BJ (cell line): ENCODE measurements at places on chromosomes 6 and 20.

DNA sequence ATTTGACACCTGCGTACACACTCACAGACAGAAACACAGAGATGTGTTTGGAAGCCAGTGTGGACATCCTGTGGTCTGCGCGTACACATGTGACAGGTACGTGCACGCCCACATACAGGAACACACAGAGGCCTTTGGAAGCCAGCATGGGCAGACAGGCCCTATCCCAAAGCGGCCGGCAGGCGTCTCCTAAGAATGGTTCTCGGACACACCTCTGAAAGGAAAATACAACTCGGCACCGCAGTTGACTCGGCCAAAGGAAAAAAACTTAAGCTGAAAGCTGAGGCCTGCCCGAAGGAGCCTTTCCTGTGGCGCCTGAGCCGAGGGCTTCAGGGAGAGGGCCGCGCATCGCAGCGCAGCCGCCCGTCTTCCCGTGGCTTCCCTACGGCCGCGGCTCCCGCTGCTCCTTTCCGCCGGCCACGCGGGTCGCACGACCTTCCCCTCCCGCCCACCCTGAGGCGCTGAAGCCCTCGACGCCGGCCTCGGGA is 1.4 kb upstream of the CEP43 start:
- peak; percentile 21 for DNase-seq

GRCh38 chr20:41293269-41294037 is 24.1 kb downstream of the ZHX3 start:
- DNase-seq: no peak

- peak; percentile 46 for DNase-seq
Measured at GRCh38 chr6:134161041-134161440, 108.6 kb upstream of the SLC2A12 start.

GRCh38 chr6:168116975-168117899 is 38.2 kb upstream of the FRMD1 start:
- DNase-seq: no peak

GRCh38 chr6:43092635-43093034 is 16.5 kb downstream of the PTK7 start:
- no peak for DNase-seq

GRCh38 chr6:143652841-143653331 is 24.9 kb upstream of the PHACTR2 start:
- DNase-seq: no peak

GRCh38 chr6:78896227-78896626 is 28.9 kb downstream of the IRAK1BP1 start:
- DNase-seq: no peak

GRCh38 chr6:99736302-99736701 is 129.7 kb downstream of the PRDM13 start:
- DNase-seq: no peak

DNA sequence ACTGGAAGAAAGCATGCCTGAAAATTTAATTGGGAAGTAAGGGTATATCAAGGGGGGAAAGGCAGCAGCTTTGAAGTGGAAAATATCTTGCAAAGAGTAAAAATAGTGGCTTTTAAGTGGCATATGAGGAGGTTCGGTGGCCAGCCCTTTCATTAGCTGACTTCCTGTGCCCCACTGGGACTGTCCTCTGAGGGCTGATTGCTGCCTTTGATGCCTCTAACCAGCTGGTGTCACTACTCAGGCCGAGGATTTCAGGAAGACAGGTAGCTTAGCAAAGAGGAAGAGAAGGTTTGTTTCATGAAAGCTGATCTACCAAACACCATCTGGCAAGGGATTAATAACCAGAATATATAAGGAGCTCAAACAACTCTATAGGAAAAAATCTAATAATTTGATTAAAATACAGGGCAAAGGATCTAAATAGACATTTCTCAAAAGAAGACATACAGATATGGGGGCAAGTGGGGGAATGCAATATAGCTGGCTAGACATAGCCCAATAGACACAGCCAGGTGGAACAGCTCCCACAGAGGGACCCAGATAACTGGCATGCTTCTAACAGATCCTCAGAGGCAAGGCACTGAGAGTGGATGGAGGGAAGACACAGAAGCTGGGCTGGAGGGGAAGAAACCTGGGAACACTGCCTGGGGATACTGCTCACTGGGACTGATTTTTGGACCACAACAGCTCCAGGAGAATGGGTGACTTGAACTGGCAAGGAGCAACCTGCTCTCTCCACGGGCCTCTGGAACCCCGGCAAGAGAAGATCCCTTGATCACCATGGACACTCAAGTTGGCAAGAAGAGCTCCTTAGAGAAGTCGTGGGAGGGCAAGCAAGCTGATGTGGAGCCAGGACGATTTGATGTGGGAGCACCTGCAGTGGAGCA is 33.2 kb downstream of the CCN2 start:
- DNase-seq: no peak

DNA sequence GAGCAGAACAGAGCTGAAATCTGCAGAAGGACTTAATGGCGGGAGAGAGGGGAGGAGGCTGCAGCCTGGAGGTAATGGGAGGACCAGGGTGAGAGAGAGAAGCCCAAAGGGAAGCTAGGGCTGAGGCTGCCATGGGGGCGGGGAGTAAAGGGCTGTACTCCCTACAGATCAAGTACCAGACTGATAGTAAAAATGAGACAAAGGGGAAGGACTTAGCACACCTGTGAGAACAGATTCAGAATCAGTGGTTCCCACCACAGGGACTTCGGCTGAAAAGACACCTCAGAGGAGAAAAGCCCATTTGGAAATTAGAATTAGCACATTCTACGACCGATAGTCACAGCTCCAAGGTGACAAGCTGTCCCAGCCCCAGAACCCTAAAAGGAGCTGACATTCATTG is 6.4 kb upstream of the TBXT start:
- DNase-seq: no peak

GRCh38 chr6:133958791-133959190 is 5.8 kb downstream of the TBPL1 start:
- DNase-seq: no peak

DNA sequence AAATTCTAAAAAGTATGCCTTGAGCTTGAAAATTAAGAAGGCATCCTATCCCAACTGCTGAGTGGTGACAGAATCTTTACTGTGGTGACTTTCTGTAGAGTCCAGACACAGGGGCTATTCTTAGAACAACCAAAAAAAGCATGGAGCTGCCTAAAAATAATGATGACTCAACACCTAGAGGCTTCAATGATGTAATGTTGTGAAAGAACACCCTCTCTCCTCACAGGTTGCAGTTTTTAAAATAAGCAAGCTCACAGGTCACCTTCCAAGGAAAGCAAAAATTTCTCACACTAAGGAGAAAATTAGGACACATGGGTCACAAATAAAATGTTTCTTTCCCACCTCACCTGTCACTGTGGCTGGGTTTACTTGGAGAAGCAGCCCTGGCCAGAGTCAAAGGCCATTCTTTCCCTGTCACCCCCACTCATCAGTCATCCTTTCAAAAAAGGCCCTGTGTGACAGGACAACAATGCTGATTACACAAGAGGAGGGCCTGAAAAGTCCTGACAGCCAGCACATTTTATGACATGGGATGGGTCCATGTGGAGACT is 53.5 kb downstream of the RCAN2 start:
- DNase-seq: peak; percentile 63

DNA sequence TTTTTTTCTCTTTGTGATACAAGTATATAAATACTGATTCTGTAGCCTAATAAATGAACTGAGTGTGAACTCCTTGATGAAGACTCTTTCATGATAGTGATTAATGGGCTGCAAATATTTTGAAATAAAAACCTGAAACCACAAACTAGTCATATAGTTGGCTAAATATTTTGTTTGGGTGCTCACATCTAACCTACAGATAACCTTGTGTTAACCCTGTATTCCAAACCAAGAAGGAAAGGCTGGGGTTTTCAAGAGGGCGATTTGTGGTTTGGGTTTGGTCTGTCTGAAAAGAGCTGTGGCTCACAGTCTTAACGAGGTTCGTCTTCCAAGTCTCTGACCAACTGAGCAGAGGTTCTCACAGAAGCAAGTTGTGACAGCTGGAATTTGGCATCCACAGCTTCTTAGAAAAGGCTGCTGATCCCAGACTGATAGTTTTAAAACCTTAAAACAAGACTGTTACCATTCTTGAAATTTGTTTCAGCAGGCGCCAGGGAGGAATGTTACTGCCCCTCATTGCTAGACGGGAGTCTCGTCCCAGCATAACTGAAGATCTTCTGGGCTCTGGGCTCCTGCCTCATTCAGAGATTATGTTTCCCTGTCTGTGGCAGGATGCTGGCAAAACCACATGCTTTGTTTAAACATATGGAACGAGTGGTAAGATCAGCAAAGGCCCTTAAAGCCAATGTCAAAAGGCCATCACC is 736.4 kb upstream of the MARCKS start:
- DNase-seq: peak; percentile 97

GRCh38 chr6:90663106-90663505 is 76.2 kb upstream of the MAP3K7 start:
- DNase-seq: no peak

DNA sequence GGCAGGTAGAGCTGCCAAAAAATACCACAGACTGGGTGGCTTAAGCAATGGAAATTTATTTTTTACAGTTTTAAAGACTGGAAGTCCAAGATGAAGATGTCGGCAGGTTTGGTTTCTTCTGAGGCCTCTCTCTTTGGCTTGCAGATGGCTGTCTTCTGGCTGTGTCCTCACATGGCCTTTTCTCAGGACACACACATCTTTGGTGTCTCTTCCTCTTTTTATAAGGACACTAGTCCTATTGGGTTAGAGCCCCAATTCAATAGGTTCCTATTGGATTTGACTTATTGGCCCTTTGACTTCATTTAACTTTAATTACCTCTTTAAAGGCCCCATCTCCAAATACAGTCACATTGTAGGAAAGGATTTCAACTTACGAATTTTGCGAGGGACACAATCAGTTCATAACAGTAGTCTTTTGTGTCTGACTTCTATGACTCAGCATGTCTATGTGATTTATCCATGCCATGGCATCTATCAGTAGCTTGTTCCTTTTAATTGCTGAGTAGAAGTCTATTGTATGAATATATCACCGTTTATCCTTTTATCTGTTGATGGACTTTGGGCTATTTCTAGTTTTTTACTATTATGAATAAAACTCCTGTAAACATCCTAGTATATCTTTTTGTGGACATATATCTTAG is 11.0 kb upstream of the TCP11 start:
- DNase-seq: no peak

DNA sequence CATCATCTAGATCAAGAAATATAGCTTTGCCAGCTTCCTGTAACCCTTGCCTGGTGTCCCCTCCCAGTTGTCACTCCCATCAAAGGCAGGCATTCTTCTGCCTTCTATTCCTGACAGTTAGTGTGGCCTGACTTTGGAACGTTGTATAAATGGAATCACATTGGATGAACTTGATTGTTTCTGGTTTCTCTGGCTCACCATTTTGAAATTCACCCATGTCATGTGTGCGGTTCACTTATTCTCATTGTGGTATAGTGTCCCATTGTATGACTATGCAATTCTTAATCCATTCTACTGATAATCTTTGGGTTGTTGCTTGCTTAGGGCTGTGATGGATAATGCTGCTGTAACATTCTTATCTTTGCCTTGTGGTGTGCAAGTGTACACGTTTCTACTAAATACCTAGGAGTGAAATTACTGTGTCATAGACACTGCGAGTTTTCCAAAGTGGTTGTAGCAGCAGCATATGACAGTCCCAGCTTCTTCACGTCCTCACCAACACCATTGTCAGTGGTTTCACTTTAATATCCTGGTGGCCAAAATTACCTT is 73.2 kb downstream of the VEGFA start:
- no peak for DNase-seq

DNA sequence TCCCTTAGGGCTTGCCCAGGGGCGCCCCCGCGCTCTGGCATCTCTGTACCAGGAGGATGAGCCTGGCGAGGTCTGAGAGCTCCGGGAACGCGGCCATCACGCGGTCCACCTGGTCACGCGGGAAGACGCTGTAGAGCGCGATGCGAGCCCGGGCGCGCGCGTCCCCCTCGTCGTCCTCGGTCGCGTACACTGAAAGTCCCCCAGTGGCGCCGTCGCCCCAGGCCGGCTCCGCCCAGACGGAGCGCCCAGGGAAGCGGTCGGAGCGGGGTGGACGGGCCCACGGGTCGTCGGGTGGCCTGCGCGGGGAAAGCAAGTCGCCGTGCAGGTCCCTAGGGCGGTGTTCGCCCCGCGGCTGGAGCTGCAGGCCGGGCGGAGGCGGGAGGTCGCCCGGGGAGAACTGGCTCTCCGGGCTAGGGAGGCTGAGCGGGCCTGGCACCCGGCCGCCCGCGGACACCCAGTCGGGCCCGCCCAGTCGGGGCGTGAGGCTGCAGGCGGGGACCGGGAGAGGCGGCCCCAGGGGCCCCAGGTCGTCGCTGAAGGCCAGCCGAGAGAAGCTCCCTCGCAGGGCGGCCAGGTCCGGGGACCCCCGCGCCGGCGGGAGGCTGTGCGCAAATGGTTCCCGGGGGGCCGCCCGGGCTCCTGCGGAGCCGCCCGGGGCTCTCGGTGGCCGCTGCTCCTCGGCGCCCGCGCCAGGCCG is 34.0 kb downstream of the ZC3H12D start:
- DNase-seq: no peak

DNA sequence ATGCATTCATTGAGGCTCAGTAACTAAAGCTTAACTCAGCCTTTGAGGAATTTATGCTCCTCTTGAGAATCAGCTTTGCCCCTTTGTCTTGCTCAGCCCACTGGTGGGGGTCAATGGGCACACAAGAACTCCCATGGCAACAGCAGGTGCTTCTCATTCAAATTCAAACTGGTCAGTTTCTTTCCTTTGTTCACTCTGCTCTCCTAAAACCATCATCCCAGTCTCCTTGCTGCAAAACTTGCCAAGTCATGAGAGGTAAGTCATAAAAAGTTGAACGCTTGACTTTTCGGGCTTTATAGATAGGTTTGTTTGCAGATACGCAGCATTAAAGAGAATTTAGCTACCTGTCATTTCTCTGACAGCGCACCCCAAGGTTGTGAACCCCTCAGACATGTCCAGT is 146.8 kb downstream of the TFAP2A start:
- no peak for DNase-seq

DNA sequence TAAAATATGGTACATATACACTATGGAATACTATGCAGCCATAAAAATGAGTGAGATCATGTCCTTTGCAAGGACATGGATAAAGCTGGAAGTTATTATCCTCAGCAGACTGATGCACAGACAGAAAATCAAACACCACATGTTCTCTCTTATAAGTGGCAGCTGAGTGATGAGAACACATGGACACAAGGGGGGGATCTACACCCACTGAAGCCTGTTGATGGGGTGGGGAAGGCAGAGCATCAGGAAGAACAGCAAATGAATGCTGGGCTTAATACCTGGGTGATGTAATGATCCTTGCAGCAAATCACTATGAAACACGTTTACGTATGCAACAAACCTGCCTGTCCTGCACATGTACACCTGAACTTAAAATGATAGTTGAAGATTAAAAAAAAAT is 71.3 kb downstream of the MANEA start:
- DNase-seq: no peak

DNA sequence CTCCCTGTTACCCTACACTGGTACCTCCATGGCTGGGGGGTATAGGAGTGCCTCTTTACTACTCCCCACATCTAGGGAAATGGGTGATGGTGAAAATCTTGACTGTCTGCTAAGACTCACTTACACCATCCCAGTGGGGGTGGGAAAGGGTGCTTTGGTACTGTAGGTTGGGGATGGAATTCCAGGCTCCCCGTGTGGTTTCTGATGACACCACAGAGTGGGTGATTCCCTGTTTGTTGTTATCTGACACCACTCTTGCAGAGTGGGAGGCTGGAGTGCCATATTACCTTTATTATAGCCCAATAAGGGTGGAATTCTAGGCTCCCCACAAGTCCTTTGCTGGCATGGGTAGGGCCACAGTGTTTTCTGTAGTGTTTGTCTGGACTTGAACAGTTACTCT is 264.6 kb upstream of the MAN1A1 start:
- DNase-seq: no peak
